ENCODE measurements at places on chromosomes 5 and 9.
A peak's percentile ranks its signal among the peaks of the same experiment; 100 is the strongest.

GRCh38 chr9:35335164-35335563 lies 154.7 kb upstream of the RUSC2 start:
- DNase-seq, result no peak

DNA sequence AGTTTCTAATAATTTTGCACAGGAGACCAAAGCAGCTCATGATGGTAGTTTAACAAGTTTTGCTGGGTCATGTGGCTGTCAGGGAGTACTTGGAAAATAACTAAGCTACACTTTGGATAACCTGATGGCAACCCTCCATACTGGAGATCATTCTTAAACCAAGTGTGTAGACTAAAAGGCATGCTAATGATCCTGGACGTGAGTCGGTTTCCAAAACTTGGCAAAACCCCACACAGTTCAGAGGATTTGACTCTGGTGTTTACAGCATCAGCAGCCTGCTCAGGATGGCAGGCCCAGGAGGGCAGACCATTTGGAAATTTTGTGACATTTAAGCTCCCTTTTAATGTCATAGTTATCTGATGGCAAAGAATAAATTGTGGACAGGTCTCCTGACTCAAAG lies 196.5 kb upstream of the EFNA5 start:
- no peak for DNase-seq

GRCh38 chr5:11507156-11507910 lies 396.9 kb downstream of the CTNND2 start:
- DNase-seq, result no peak

- DNase-seq, result no peak
Measured at GRCh38 chr9:99090336-99091130, 14.4 kb upstream of the TGFBR1 start.

- DNase-seq, result no peak
Measured at GRCh38 chr9:134601764-134602163, 39.8 kb upstream of the COL5A1 start.

- DNase-seq, result no peak
Measured at GRCh38 chr5:4643190-4643589, 496.9 kb upstream of the ADAMTS16 start.

DNA sequence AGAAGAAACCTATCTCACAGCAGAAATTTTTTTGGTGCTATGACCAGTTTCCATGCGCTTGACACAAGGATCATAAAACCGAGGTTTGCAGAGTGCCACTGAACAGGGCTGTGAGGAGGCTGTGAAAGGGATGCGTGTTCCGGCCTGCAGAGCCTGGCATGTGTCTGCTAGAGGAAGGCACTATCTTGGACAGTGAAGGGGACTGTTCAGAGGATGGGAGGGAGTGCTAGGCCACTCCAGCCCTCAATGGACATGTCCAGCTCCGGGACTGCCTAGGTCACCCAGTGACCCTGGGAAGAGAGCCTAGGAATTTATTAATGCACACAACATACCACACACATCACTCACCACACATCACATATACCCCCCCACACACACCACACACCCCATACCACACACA lies 275.9 kb downstream of the GADD45G start:
- DNase-seq, result no peak

- DNase-seq, result peak; percentile 19
Measured at GRCh38 chr5:56155992-56156584, 77.0 kb downstream of the ANKRD55 start.

- no peak for DNase-seq
Measured at GRCh38 chr5:160616712-160617497, 195.2 kb downstream of the PTTG1 start.

GRCh38 chr5:142748132-142748531 lies 22.0 kb upstream of the ARHGAP26 start:
- DNase-seq, result no peak

DNA sequence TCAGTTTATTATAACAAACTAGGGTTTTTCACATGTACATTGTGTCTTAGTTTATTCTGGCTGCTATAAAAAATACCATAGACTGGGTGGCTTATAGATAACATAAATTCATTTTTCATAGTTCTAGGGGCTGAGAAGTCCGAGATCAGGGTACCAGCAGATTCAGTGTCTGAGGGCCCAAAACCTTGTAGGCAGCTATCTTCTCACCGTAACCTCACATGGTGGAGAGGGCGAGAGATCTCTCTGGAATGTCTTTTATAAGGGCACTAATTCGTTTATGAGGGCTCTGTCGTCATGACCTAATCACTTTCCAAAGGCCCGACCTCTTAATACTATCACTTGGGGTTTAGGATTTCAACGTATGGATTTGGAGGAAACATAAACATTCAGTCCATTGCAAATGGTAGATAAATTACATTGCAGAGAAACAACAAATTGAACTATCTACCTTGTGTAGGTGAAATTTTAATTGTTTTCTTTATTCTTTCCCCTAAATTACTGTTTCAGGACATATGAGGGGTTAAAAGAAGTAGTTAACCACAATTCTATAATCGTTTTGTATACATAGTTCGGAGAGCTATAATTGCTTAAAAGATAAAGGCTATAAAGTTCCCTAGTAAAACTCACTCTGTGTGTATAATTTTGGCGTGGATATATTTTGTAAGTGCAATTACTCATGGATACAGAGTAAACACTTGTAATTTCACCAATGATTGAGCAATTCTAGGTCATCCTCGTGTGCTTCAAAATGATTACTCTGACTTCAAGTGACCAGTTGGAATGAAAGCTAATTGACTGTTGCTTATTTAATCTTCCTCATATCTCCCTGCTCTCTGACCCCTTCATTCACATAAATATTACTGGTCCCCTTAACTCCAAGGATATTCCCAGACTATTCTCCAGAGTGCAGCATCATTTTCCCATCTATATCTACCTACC lies 247.5 kb upstream of the TMEM161B start:
- no peak for DNase-seq

GRCh38 chr9:18154661-18155060 lies 319.3 kb upstream of the ADAMTSL1 start:
- no peak for DNase-seq

- no peak for DNase-seq
Measured at GRCh38 chr5:151678713-151679112, 8.0 kb downstream of the SPARC start.

DNA sequence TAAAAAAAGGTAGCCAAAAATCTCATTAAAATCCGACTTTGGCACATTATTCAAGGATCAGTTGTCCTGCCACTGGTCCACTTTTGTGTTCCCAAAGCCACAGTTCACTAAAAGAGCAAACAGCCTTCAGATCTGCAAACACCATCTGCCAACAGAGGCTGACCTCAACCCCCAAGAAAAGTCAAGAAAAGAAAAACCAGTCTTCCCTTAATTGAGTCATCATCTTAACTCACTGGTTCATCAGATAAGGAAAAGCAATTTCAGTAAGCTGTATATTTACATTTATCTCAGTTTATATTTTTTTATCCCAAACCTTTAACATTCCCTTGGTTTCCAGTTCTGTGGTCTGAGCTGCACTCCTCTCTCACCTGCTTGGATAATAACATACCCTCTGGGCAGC lies 21.2 kb downstream of the RASEF start:
- no peak for DNase-seq

DNA sequence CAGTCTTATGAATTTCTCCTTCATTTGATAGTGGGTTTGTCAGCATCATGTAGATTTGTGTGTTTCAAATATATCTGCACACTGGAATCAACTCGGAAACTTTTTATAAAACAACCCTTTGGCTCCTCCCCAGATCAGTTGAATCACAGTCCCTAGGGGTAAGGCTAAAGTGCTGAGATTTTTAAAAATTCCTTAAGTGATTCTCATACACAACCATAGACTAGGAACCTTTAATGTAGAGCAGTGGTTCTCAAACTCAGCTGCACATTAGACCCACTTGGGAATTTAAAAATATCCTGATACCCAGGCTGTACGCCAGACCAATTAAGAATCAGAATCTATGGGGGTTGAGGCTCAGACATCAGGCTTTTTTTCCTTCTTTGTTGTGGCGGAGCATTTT lies 17.5 kb upstream of the JAK2 start:
- DNase-seq, result no peak

GRCh38 chr9:99824378-99825171 lies 2.9 kb downstream of the NR4A3 start:
- peak; percentile 75 for DNase-seq

- DNase-seq, result no peak
Measured at GRCh38 chr5:158922816-158923215, 176.9 kb downstream of the EBF1 start.

DNA sequence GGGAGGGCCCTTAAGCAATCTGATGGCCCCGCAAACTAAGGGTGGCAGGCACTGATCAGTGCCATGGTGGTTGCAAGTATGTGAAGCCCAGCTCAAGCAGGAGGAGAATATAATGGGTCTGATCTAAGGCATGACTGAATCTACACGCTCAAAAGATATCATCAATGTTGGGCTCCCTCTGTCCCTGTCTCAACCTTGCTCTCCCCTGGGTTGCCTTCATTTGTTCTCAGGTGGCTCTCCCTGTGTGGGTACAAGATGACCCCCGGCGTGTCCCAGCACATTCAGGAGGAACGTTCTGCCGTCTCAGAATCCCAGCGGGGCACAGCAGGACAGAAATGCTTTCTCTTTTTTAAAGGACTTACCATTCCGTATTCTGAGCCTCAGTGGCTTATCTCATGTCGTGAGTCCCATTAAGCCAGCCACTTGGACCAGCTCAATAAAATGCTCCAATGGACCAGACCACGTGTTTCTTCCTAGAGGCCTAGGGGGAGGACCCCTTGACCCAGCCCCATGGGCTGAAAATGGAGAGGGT lies 12.0 kb upstream of the RNF130 start:
- DNase-seq, result no peak

GRCh38 chr5:54415896-54416601 lies 39.5 kb upstream of the HSPB3 start:
- no peak for DNase-seq

DNA sequence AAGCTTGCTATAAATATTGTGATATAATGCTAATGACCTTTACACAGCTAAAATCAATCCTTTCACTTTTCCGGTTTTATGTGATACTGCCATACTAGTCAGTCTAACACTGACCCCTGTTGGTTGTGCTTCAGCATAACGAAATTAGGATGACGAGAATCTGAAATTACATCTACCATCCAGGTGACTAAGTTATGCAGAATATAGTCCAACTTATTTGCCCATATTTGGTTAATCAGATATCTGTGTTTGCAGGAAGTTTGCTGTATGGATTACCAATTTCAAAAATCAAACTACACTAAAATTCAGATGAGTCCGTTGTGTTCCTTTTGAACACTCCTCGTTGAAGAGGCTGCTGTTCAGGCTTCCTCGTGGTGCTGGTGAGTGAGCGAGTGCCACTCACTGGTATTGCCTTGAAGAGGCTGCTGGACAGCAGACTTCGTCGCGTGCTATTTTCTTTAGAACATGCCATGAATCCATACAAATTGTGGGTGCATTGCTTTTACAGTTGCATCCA lies 32.5 kb downstream of the TENT4A start:
- peak; percentile 66 for DNase-seq

DNA sequence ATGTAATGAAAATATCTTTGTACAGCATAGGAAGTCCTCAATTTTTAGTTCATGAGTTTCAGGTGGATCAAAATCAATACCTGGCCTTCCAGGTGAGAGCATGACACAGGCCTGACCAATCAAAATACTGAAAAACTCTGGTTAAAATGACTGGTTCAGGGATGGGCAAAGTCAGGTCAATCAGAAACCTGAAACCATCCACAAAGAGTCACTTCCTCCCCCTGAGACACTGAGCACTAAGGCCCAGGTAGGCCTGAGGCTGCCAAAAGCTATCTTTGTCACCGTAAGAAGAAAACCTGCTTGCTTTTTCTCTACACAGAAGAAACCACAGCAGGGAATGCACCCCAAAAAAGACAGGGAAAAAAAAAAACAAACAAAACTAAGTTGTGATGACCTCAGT lies 444.8 kb downstream of the TLR4 start:
- DNase-seq, result no peak

- DNase-seq, result no peak
Measured at GRCh38 chr5:113692466-113692865, 179.0 kb downstream of the YTHDC2 start.

- DNase-seq, result no peak
Measured at GRCh38 chr5:72353046-72353445, 32.9 kb downstream of the PTCD2 start.

- DNase-seq, result no peak
Measured at GRCh38 chr9:121681404-121681803, 30.0 kb downstream of the DAB2IP start.

DNA sequence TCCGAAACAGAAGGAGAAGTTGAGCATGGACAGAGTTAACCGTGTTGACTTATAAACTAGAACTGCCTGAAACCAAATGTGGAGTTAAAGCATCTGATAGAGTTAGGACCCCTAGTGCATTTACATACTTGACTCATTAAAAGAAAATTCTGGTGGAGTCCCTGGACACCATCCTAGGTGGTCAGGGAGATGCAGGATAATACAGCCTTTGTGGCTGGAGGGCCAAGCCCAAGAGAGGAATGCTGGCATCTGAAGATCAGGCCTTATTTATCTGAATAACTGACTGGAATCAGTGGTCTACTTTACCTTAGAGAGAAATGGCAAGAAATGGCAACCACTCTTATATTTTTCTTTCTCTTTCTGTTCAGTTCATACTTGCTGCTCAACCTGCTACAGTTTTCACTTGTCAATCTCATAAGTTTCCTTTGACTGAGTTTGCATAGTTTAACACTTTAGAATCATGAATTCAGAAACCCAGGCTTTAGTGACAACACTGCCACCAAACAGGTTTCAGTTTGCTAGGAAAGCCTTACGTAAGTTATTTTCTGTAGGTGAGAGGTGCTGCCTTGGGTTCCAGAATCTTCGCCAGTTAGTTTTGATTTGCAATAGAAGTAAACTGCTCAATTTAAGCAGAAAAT lies 10.2 kb downstream of the CMYA5 start:
- no peak for DNase-seq

GRCh38 chr9:134864821-134865190 lies 15.8 kb upstream of the FCN2 start:
- DNase-seq, result no peak

- DNase-seq, result no peak
Measured at GRCh38 chr5:69502767-69503488, 10.3 kb downstream of the OCLN start.

- DNase-seq, result no peak
Measured at GRCh38 chr5:72245951-72246532, 74.0 kb downstream of the MRPS27 start.

GRCh38 chr5:154945695-154946301 lies 4.9 kb downstream of the MRPL22 start:
- DNase-seq, result no peak

DNA sequence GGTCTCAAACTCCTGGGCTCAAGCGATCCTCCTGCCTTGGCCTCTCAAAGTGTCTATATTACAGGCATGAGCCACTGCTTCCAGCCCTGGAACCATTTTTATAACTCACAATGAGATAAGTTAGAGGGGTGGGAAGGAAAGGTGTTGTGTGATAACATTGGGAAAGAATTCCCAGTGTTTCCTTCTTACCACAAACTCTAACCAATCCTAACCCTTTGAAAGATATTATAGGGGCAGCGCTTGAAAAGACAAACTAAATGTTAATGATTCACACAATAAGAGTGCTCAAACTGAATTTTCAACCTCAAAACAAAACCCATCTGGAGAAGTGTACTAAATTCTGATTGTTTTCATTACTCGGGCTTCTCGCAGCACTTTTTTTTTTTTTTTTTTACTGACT lies 109.7 kb downstream of the TSSK1B start:
- no peak for DNase-seq

GRCh38 chr5:24145806-24146205 lies 499.0 kb downstream of the CDH10 start:
- no peak for DNase-seq

GRCh38 chr9:134949681-134950385 lies 32.1 kb upstream of the FCN1 start:
- DNase-seq, result no peak

GRCh38 chr5:122101636-122102285 lies 23.7 kb upstream of the LOX start:
- DNase-seq, result peak; percentile 5

- no peak for DNase-seq
Measured at GRCh38 chr5:127906562-127907204, 176.9 kb upstream of the SLC12A2 start.

All from CD4-positive, alpha-beta T cell treated with Interleukin-1 beta for 1 hour (primary cell).